ENCODE measurements at places on chromosomes 13 and 19.

DNA sequence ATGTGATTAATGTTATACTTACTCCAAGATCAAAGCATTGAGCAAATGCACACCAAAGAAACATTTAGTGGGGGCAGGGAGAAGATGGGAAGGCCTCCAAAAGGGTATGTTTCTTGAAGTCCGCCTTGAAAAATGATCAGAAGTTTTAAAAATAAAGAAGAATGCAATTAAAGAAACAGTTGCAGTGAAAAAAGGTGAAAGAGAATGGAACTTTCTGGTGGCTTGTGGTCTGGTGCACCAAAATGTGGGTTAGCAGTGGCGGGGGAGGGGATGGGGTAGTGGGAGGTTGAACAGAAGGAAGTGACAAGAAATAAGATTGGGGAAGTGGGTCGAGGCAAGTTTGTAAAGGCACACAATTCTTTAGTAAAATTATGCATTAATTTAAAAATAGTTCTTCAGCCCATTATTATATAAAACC lies 2.5 kb downstream of the LCP1 start:
- DNase-seq = no peak

- no peak for DNase-seq
Measured at GRCh38 chr19:45404557-45405434, at the start of gene PPP1R13L. Gene PPP1R13L (minus strand): TSS chr19:45405069. CDS start chr19:45398318, 6,751 bp downstream.

- DNase-seq = no peak
Measured at GRCh38 chr19:33730858-33731607, 65.6 kb upstream of the KCTD15 start.

GRCh38 chr13:20105161-20105689 lies 55.6 kb downstream of the GJA3 start:
- DNase-seq = no peak

GRCh38 chr13:45511310-45512097 lies 46.8 kb downstream of the COG3 start:
- peak; percentile 32 for DNase-seq

DNA sequence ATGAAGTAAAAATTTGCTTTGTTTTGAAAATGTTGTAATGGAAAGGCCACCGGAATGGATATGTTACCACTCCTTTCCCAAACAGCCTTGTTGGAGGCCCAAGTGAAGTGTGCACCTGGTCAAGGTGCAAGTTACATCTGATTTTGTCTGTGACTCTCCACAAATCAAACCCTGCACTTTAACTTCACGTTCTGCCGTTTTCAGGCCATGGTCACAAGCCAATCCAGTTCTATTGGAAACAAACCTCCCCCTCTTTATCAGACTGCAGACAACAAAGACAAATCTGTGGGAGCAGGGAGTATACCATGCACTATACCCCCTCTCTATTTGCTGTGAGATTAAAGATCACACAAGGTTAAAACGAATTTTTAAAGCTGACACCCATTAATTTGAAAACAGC lies 155.6 kb upstream of the RFC3 start:
- DNase-seq = no peak

DNA sequence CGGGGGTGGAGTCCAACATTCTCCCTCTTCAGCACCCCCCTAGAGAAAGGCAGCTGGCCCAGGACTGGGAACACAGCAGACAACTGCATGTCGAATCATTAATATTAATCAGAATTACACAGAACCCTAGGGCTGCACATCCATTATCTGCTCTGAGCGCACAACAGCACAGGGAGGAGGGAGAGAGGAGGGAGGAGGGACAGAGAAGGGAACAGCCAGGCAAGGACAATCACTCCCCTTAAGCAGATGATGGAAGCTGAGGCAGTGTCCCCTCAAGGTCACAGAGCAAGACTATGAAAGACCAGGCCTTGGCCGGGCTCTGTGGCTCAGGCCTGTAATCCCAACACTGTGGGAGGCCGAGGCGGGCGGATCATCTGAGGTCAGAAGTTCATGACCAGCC lies 25.7 kb downstream of the TLE6 start:
- DNase-seq = no peak

- DNase-seq = no peak
Measured at GRCh38 chr19:13861392-13861713, 15.6 kb upstream of the NANOS3 start.

- no peak for DNase-seq
Measured at GRCh38 chr13:59621773-59622172, 542.0 kb downstream of the DIAPH3 start.

All from NCI-H2107 (cell line).